Stimulated activated CD8-positive, alpha-beta memory T cell treated with anti-CD3 and anti-CD28 coated beads, Interleukin-15, amount 100 ng/mL, for 4 hours (primary cell): ENCODE measurements at places on chromosomes 1 and 21.

DNA sequence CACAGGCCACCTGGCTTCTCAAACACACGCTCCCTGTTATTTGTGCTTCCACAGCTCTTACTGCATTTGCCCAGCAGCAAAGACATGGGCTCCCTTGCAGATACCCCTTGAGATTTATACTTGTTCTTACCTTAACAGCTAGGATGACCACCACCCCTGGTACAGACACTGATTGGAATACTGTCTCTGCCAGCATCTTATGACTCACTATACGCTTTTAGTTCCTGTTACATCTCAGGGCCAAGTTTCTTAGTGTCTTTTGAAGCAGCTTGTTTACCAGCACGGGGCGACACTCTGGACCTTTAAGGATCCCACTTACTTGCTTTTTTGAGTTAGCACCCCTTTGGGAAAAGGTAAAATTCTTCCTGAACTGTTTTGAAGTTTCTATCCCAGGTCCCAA lies 874.8 kb downstream of the KCNT2 start:
- DNase-seq: no peak

DNA sequence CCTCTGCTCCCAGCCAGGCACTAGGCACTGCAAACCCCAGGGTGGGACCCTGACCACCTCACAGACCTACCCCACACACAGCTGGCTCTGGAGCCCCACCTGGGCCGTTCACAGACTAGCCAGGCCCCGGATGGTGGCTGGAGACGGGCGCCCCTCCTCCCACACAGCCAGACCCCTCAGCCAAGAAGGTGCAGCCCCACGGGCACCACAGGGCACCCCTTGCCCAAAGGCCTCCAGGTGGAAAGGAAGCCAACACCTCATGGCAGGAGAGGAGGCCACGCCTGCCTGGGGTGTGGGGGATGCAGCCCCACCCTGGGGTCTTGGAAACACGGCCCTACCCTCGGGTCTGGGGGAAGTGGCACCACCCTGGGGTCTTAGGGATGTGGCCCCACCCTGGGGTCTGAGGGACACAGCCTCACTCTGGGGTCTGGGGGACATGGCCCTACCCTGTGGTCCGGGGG lies 44.6 kb downstream of the WNT9A start:
- no peak for DNase-seq

DNA sequence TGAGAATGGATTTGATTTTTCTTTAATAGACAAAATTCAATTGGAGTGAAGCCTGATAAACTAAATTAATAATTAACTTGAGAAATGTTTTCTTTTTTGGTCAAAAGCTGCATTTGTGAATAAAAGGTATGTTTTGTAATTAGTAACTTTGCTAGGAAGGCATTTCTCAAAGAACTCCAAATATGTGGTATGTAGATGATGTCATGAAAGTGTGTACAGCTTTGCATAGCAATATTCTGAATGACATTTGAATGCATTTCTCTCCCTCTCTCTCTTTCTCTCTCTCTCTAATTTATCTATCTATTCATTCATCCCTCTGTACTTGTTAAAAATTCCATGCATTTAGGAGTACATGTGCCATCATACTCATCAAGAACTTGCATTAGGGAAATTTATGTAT lies 109.1 kb upstream of the ADAMTS5 start:
- DNase-seq: no peak

- no peak for DNase-seq
These were observed 11.8 kb downstream of the ZBED6 start for GRCh38 chr1:203807196-203807595.

- no peak for DNase-seq
These were observed 33.1 kb downstream of the LTN1 start for GRCh38 chr21:28959367-28960099.

DNA sequence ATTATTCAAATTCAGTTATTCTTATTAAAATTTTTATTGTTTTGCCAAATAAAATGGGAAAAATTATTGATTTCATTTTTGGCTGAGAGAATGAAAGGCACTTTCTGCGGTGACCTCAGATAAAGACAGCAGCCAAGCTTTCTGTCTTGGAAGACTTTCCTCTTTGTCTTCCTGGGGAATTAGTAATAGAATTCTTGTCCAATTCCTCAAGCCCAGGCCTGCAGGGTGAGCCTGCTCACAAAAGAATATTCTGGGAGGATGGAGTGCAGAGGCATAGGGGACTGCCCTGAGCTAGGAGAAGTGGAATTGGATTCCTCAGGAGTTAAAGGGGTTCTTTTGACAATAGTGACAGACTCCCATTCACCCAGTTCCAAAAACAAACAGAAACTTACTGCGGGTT lies 614.5 kb upstream of the ADGRL2 start:
- DNase-seq: no peak

GRCh38 chr1:16334655-16335340 lies 17.5 kb downstream of the FBXO42 start:
- DNase-seq: no peak

- DNase-seq: no peak
These were observed 237.9 kb downstream of the PBX1 start for GRCh38 chr1:164796916-164797315.

GRCh38 chr1:54814571-54814970 lies 13.4 kb upstream of the TTC22 start:
- no peak for DNase-seq

GRCh38 chr1:9889411-9889810 lies 20.7 kb downstream of the CTNNBIP1 start:
- no peak for DNase-seq

DNA sequence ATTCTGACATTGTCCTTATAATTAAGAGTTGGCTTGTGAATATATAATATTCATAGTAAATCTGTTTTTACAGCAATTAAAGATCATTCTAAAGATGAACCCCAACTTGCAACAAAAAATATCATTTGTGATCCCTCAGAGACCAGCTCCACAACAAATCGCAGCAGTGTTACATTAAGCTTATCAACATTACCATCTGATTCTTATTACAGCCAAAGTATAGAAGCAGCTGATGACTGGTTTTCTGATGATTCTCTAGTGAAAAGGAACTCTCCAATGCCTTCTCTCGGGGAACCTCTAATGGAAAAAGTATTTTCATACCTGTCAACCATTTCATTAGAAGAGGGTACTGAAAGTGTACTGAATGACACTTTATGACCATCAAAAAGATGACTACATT lies 45.4 kb downstream of the C1orf185 start:
- DNase-seq: no peak

DNA sequence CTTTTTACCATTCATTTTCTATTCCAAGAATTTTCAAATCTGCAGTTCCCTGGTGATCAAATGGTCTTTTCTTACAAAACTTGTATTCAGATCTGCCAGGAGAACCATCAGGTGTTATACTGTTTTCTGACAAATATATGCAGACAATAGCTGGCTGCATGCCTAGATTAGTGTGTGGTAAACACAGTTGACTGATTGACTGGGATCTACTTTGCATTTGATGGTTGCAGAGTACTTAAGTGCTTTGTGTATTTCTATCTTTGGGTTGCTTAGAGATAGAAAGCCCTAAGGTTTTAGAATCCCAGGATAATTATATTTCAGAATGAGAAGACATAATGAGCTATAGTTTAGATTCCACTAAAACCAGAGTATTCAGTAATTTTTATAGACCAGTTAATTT lies 102.0 kb upstream of the CHODL start:
- DNase-seq: no peak

DNA sequence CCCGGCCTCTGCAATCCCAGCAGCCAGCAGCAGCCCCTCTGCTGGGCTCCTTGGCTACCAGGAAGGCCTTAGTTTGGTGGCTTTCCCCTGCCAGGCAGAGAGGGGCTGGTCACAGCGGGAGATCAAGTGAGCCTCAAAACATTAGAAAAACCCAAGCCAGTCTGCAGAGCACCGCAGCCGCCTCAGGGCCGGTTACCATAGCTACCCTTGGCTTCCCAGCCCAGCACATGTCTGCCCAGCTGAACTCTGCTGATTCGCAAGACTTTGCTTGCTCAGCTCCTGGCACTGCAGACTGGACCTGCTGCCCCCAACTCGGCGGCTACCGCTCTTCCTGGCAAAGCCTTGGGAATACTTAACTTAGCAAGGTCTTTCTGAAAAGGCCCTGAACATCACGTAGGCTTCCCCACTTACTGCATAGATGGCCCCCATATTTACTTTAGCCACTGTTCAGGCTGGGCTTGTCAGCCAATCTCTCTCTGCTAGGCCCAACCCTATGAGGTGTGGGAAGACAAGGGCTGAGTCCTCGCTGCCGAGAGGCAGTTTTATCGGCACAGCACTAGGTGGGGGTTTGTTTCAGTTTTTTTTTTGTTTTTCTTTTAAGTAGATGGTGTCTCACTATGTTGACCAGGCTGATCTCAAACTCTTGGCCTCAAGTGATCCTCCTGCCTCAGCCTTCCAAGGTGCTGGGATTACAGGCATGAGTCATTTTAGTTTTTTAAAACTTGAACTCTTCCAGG lies 28.6 kb upstream of the PLEKHG5 start:
- no peak for DNase-seq
